ENCODE measurements at places on chromosomes 3 and 15.

DNA sequence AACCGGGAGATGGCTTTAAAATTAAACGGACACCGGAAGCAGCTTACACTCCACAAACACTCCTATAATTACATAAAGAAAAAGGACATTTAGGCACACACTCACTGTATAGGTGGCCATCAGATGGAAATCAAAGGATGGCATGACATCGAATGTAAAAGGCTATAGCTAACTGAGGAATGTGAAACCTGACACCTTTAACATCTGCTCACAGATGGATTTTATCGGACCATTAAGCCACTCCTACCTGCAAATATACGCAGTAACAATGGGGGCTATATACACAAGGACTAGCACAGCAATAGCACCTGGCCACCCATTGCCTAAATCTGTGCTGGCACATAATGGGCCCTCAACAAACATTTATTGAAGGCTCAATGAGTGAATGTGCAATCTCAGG lies 14.5 kb upstream of the RBSN start:
- peak; percentile 50 for DNase-seq

DNA sequence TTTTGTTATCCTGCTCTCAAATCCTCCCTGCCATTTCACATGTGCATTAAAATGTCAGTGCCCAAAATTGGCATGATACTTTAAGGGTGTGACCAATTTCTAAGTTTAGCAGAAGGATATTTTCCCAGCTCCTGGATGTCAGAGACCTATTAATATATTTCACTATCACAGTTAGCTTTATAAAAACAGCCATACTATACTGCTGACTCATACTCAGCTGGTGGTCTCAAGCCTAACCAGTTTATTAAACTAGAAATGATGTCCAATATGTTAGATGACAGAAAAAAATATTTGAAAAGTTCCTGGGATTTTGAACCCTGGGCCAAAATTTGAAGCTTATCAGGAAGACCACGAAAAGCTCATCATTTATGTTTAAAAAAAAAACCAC lies 60.9 kb upstream of the ZNF280D start:
- DNase-seq = no peak

GRCh38 chr15:28962851-28963710 lies 77.3 kb downstream of the APBA2 start:
- DNase-seq = no peak

DNA sequence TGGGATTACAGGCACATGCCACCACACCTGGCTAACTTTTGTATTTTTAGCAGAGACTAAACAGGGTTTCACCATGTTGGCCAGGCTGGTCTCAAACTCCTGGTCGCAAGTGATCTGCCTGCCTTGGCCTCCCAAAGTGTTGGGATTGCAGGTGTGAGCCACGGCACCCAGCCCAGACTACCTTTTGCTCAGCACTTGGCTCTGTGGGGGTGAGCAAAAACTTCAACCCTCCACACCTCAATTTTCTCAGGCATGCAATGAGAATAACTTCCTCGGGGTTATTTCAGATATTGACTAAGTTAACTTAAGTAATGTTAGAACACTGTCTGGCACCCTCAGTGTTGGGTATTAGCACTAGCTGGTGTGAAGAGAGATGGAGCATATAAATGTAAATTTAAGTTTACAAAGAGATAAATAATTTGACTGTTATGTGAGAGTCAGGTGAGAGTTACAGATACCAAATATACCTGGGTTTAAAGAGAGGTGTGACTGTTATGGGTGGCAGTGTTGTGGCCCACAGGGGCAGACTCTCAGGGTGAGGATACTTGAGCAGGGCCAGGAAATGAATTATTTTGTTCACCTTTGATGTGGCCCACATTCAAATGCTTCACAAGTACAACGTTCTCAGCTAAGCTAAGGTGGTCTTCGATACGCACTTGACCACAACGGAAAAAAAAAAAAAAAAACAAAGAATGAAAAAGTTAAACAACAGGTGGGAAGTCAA lies 29.0 kb downstream of the CPOX start:
- DNase-seq = no peak

- DNase-seq = peak; percentile 89
Measured at GRCh38 chr3:39808467-39809180, 785 bp upstream of the MYRIP start.
